ENCODE measurements at places on chromosomes 11 and 22.

DNA sequence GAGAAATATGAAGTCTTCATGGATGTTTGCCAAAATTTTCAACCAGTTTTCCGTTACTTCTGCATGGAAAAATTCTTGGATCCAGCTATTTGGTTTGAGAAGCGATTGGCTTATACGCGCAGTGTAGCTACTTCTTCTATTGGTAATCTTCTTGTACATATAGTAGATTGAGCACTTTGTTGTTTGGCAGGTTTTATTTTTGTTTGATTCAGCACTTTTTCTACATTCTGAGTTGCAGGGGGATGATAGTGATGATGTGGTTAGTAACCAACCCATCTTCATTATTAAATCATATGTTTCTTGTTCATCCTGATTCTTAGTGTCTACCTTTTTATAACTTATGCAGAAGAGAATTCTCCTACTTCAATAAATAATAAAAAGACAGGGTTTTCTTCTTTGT, 121.6 kb downstream of the C11orf65 start:
- no peak for DNase-seq

DNA sequence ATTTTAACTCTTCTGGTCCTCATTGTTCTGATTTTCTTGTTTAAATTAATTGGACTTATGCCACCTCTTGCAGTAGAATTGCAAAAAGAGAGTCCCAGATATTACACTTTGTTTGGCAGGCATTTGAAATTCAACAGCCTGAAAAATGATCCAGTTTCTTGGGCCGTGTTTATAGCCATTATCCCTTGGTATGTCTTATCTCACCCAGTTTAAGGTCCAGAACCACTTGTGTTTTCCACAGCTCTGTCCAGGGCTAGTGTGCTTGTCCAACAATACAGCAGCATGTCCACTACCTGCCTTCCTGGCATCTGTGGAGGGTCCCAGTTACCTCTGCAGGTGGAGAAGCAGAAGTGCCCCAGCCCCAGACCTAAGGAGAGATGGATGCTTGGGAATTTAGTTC, 397.4 kb downstream of the SOX6 start:
- no peak for DNase-seq

GRCh38 chr22:31504282-31504681, 7.9 kb downstream of the SFI1 start:
- DNase-seq, result no peak

GRCh38 chr11:824292-824880, 3.3 kb upstream of the CRACR2B start:
- DNase-seq, result peak; percentile 81

GRCh38 chr11:22049276-22049675, 143.6 kb upstream of the ANO5 start:
- no peak for DNase-seq

GRCh38 chr11:125100136-125100535, 11.3 kb downstream of the TMEM218 start:
- DNase-seq, result no peak

- no peak for DNase-seq
Measured at GRCh38 chr11:61168800-61169199, 7.6 kb upstream of the VPS37C start.

GRCh38 chr22:23750714-23751440, at the start of gene ZNF70:
Gene ZNF70 (minus strand): TSS chr22:23751112. CDS start chr22:23745140, 5,972 bp downstream.
- peak; percentile 97 for DNase-seq

- DNase-seq, result no peak
Measured at GRCh38 chr11:120205596-120206161, 5.2 kb upstream of the OAF start.

DNA sequence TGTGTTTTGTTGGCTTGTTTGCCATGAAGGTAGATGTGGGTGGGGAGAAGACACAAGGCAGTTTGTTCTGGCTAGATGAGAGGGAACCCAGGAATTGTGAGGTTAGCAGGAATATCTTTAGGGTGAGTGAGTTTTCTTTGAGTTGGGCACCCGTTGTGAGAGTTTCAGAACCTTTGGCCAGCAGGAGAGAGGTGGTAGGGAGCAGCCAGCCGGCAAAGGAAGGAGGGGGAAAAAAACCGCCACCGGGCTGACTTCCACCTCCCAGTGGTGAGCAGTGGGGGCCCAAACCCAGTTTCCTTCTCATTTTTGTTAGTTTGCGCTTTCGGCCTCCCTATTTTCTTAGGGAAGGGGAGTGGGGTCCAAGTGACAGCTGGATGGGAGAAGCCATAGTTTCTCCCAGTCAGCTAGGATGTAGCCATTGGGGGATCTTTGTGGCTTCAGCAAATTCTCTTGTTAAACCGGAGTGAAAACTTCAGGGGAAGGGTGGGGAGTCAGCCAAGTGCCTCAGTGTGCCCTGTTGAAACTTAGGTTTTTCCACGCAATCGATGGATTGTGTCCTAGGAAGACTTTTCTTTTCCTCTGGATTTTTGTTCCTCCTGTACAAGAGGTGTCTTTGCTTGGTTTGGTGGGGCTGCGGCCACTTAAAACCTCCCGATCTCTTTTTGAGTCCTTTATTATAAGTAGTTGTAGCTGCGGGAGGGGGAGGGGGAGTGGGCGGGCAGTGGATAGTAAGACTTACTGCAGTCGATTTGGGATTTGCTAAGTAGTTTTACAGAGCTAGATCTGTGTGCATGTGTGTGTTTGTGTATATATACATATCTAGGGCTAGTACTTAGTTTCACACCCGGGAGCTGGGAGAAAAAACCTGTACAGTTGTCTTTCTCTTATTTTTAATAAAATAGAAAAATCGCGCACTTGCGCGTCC, 1.1 kb upstream of the GCAT start:
- peak; percentile 56 for DNase-seq

DNA sequence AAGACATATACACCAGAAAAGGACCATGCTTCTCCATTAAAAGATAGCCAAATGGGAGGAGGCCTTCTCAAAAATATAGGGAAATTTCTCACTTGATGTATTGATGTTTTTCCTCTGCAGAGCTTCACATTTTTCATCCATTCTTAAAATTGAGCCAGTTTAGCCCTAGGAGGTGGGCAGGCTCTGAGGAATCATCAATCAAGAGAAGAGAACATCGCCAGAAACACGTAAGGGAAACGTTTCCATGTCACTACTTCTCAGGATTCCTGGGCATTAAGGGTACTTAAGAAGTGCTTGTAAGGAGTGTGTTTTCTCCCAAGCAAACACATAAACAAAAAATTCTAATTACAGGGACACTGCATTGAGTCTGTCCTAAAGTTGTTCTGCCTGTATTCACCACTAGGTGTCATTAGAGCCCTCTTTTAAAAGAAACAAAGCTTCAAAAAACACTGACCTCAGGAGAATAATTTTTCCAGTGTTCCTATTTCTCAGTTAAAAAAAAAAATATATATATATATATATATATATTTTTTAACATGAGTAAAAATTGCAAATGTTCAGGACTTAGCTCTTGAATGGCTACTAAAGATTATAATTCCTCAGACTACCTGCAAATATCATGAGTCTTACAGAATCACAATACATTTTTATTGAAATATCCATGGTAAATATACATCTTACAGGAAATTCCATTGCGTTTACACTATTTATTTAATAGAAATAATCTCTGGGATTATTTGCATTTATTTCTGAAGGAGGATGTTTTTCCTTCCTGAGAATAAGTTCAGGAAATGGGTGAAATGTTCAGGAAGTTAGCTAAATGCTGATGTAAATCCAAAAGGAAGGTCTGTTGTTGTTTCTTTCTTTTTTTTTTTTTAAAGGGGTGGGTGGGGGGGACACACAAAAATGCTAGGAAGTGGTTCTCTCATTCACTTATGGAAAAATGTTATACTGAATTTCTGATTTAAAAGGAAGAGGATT, 16.0 kb downstream of the FZD4 start:
- peak; percentile 76 for DNase-seq

GRCh38 chr11:44003736-44004451, 43.9 kb upstream of the ACCSL start:
- DNase-seq, result no peak

GRCh38 chr11:78542007-78542406, 32.7 kb downstream of the NARS2 start:
- no peak for DNase-seq

Data from NCI-H69 (cell line).